ENCODE measurements at places on chromosomes 3 and 15.

DNA sequence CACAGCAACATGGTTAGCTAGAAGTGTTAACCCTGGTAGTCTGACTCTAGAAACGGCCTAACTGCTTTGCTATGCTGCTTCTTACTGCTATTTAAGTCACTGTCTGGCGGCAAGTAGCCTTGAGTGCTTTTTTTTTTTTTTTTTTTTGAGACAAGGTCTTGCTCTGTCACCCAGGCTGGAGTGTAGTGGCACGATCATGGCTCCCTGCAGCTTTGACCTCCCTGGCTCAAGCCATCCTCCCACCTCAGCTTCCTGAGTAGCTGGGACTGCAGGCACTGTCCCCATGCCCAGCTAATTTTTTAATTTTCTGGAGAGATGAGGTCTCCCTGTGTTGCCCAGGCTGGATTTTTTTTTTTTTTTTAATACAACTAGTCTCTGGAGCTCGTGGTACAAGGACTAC is 93.2 kb downstream of the ITPR1 start:
- DNase-seq = no peak

DNA sequence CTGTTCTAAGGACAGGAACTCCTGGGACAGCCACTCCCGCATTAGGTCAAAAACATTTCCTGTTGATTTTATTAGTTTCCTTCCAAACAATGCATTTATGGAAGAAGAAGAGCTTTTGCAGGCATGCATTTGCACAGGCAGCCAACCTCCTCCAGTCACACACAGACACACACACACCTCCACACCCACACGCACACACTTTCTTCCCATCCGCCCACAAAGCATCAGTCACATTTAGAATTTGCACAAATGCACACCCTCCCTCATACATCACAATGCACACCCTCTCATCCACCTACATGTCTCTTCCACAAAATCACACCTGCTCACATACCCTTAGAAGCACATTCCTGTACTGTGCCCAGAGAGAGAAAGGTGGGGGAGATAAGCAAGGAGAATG is 4.1 kb upstream of the TYRO3 start:
- no peak for DNase-seq

DNA sequence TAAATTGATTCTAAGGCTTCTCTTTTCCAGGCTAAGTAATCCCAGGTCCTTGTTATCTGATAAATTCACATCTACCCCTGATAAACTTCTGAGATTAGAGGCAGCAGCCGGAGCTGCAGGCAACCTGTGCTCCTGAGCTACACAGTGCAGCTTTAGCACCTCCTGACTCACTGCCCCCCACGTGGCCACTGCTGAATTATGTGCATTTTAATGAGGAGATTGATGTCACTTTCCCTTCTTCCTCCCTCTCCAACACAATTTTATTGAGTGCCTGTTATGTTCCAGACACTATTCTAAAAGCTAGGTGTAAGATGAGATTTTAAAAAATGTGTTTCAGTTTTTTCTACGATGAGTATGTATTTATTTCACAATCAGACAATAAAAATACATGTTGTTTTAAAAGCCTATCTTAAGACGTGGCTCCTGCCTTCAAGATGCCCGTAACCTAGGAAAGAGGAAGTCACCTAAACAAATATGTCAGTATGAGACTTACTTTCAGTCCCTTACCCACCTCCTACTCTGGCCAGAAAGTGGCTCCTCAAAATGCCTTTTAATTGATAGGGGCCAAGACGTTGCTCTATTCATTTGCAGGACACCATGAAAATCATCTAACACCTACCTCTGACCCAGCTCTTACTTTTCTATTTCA is 161.5 kb upstream of the PFN2 start:
- no peak for DNase-seq

DNA sequence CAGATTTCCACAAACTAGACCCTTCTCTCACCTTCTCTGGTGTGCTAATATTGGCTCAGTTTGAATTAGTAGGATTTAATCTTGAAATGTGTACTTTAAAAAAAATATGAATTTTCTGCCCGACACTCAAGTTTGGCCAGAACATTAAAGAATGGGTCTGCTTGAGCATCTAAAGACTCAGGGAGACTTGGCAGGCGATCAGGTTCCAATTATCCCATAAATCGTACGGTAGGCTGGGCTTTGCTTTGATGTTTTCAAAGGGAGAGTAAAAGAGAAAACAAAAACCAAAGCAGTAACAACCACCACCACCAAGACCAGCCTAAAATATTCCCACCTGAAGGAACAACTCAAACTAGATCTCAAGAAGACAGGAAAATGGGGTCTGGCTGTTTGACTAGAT is 230.8 kb downstream of the EBLN2 start:
- DNase-seq = no peak

- no peak for DNase-seq
Measured at GRCh38 chr15:101038327-101039003, 119.3 kb downstream of the LRRK1 start.

DNA sequence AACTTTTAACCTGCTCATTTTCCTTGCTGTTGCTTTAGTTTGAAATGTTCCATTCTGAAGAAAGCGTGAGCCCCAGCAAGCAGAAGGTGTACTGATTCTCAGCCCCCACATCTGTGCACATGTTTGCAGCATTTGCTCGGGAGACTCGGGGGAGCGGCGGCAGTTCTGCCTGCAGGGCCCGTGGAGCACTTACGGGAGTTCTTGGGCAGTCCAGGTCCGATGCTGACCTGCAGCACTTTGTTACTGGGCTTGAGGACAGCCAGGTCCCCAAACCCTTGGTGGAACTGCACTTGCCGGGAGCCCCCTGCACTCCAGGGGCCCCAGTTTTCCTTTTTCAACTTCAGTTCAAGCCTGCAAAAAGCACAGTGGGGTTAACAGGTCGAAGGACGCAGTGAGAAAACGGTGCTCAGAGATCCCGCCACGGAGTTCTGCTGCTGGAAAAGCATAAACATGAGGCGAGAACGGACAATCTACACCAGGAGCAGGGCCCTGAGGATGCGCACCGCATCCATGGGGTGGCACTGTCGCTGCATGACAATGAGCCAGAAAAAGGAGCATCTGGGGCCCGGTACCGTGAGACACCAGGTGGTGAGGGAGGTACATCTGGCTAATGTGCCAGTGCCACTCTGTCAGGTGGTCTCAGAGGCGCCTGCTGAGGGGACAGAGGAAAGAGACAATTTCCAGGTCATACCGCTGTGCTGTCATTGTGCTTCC is 45.6 kb upstream of the LDHAL6B start:
- peak; percentile 28 for DNase-seq

DNA sequence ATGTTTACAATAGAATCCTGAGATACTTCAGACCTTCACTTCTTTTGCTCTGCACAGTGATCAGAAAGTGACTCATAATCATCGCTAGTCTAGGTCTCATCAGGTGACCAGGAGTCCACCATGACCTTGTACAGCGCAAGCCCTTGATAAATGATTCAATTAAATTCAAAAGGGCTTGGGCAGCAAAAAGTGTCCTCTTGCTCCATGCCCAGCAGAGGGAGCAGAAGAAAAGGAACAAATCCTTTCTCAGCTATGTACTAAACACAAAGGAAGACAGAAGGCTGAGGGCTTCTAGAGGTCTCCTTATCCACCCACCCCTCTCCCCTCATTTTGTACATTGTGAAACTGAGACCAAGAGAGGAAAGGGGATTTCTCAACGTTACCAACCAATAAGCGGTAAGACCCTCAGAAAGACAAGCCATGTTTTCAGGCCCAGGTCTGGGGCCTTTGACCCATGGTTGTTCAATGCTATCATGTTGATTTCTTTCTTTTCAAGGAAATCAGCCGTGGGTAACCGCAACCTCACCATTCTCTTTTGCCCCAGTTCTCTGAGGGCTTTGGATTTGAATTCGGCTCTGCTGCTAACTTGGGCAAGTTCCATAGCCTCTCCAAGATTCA is 74.8 kb downstream of the AQP9 start:
- peak; percentile 30 for DNase-seq

DNA sequence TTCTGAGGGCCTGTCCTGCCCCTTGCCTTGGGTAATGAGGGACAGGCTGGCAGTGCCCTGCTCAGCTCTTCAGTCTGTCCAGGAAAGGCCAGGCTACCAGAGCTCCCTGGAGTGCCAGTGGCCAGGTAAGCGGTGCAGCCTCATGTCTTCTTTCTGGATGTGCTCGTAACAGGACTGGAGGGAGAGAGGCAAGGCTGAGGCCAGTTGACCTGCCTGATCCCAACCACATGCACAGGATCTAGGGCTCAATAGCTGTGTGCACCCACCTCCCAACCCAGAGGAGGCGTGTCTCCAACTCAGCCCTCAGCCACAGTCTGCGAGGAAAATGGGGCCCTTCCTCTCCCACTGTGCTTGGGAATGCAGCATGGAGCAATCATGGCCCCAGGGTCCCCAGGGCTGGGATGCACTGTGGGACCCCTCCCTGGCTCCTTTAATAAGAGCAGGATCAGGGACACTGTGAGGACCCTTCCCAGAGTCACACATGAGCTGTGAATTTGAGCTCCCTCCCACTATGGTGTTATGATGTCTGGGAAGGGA is 22.5 kb downstream of the ALS2CL start:
- no peak for DNase-seq

GRCh38 chr3:72303926-72304325 is 519.0 kb upstream of the PROK2 start:
- DNase-seq = peak; percentile 91
